ENCODE measurements at places on chromosomes 1 and 21.

DNA sequence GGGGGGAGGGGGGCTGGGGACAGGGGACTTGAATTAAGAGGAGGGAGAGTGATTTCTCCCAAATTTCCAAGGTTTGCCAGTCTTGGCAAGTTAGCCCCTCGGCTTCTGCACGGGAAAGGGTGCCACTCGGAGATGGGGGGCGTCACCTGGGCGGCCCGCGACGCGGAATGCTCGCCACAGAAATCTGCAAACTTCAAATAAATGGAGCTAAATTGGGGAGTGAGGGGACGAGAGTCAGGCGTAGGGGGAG lies 885 bp upstream of the SSBP3 start:
- no peak for DNase-seq

GRCh38 chr21:37546299-37546908 lies 179.8 kb downstream of the DYRK1A start:
- no peak for DNase-seq

DNA sequence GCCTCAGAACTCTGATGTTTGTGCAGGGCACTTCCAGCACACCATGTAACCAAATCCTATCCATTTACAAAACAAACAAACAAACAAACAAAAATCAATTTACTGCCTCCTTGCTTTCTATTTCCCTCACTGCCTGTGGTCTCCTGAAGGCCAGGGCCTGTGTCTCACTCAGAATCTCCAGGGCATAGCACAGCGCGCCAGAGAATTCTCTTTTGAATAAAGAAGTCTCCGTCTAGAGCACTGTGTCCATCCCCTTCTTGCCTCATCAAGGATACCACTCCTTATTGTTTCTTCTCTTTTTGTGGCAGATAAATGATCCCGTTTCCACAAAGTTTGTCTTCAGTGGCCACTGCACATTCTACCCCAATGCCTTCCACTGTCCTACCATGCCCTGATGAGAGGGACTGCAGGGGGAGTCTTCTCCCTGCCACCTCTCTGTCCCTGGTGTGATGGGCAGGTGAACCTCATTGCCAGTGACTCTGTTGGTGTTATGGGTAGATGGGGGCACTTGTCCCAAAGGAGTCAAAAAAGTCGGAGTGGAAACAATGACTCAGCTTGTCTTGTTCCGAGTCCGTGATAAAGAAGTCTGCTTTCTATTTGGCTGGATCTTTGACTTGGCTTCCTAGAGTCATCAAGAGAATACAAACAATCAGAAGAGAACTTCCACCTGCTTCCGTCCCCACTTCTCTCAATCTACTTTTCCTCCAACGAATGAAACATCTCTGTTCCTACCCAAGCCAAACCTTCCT lies 30.0 kb downstream of the XCL2 start:
- DNase-seq: no peak

DNA sequence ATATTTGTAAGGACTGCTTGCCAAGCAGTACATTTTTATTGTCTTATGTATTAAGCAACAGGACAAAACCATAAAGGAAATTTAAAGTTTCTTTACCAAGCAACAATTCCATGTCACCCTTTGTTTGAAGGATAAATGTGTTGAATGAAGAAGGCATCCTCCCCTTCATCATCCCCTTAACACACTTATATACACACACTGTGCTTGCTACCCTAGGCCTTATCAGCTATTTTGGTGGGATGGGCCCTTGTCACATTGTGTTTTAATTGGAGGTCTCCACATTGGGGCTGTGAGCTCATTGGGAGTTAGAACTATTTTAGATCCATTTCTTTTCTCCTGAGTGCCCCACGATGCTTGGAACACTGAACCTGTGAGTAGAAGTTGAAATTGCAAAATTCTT lies 1.9 kb downstream of the VANGL1 start:
- no peak for DNase-seq

DNA sequence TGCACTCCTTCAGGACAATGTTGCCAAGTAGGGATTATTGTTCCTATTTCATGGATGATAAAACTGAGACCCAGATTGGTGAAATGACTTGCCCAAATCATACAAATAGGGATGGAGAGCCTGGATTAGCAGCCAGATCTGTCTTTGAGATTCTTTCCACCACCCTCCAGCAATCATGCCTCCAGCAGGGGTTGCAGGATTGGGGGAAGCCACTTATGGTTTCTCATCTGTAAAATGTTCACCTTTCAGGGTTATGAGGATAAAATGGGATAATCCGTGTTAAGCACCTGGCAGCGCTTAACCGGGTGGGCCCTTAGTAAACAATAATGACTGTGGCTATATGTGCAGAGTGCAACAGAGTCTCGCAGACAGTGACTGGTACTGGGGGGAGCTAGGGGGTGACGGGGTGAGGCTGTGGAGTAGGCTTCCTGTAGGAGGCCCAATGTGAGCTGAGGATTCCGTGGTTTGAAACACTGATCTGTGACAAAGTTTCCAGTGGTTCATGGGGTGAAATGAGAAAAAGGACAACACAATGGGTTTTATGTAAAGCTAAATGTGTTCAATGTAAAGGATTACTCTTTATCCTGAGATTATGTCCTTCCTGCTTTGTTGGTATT lies 33.7 kb upstream of the FOXO6 start:
- no peak for DNase-seq

- no peak for DNase-seq
These were observed 77.6 kb downstream of the PLXNA2 start for GRCh38 chr1:208166340-208167138.

DNA sequence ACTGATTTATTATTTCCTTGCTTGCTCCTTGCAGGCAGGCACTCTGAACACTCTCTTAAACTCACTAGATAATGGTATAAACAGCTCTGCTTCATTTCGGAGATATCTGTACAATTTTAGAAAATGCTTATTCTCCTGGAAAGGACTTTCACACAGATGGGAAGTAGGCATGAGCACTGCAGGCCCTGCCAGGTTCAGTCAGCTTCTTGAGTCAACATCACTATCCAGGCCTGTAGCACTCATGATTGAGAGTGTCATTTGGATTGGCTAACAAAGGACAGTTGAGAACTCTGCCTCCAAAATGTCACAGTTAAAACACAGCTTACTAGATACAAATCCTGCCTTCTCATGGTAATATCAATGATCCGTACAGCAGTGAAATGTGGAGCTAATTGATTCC lies 181.9 kb downstream of the CYYR1 start:
- DNase-seq: no peak

GRCh38 chr1:151992303-151993083 lies 1.2 kb downstream of the S100A10 start:
- DNase-seq: no peak

DNA sequence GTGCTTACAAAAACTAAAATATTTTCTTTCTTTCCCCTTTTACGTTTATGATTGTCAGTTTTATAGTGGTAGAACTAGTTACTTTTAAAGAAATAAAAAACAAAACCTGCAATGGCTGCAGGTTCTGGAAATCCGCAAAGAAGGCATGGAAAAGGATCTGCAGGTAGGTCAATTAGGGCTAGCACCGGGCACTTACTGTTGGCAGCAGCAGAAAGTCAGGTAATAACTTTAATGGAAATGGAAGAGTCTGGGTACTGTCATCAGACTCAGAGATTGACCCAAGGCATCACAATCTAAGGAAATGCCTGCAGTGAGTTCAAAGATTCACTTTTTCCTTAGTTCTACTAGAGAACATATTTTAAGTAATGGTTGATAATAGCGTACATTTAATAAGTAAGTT lies 1136.3 kb upstream of the B3GALT2 start:
- no peak for DNase-seq

- no peak for DNase-seq
These were observed 11.8 kb downstream of the C1orf115 start for GRCh38 chr1:220701974-220702373.

GRCh38 chr1:27581823-27582243 lies 22.1 kb downstream of the AHDC1 start:
- DNase-seq: no peak

DNA sequence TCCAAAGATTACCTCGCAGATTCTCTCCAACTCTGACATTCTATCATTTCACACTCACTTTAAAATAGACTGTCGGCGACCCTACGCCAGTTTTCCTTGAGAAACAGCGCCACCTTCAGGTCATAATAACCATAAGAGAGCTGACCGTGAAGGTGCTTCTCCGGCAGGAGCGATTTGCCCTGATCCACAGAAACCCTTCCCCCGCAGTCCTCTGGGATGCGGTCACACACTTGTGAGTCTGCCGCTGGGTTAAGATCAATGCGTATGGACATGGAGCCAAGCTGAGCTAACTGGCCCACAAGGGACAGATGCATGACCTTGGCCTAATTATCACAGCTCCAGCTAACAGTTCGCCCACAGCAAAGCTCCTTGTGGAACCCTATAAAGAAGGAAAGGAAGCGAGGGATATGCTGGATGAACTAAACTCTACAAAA lies 32.8 kb upstream of the IFNAR2 start:
- DNase-seq: peak; percentile 33

- DNase-seq: no peak
These were observed 144.8 kb upstream of the GALNT2 start for GRCh38 chr1:229922249-229922648.

- no peak for DNase-seq
These were observed 6.7 kb downstream of the PM20D1 start for GRCh38 chr1:205843036-205843859.

DNA sequence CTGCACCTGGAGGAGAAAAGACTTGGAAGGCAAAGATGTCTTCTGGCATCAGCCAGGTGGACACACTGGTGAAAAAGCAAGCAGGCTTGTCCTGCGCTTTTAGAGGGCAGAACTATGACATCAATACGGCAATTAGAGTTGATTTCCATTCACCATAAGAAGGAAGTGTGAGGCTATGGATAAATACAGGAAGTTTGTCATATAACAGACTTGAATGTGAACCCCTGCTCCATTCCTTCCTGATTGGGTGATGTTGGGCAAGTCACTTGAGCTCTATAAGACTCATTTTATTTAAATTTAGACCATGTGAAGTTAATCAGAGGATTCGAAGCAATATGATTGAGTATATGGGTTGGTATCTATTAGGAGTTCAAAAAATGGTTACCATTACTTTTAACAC lies 137.8 kb downstream of the PLPP3 start:
- no peak for DNase-seq

- DNase-seq: no peak
These were observed 93.6 kb upstream of the BCAR3 start for GRCh38 chr1:93775224-93775623.

DNA sequence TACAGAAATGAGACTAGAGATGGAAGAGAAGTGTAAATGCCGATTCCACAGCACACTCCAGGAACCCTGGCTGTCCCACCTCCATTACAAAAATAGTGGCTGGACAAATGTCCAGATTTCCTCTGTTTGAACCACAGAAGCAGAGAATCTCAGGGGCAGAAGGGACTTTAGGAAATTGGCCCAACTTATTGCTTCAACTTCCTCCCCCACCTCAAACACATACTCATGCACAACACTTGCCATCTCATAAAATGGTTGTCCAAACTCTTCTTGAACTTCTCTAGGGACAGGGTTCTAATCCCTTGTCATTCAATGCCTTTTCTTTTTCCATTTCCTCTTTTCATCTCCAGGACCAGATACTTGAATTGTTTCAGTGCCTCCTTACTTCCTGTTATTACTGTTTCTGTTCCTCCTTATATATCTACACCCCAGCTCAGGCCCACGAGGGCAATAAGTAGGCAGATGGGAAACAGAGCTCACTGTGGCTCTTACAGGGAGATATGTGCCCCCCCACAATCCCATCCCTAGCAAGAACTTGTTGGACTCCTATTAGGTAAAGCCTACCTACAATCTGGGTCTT lies 8.5 kb upstream of the B4GALT3 start:
- DNase-seq: no peak

DNA sequence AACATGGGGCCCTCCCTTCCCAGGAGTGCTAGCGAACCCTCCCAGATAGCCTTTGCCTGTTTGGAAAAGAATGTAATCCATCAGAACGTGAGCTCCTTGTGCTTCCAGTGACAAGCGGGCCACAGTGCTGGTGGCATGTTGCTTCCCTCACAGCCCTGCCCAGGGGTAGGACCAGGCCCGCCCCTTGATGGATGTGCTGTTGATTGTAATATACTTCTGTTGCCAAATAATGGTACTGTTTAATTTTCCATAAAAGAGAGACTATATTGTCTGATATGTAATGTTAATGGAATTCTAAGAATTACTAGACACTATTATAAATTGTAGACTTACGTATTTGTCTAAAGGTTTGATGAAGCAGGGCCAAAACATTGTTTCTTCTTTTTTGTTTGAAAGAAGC lies 16.4 kb downstream of the ATP5PO start:
- DNase-seq: no peak

GRCh38 chr1:225928186-225929175 lies 4.4 kb upstream of the PYCR2 start:
- DNase-seq: no peak

DNA sequence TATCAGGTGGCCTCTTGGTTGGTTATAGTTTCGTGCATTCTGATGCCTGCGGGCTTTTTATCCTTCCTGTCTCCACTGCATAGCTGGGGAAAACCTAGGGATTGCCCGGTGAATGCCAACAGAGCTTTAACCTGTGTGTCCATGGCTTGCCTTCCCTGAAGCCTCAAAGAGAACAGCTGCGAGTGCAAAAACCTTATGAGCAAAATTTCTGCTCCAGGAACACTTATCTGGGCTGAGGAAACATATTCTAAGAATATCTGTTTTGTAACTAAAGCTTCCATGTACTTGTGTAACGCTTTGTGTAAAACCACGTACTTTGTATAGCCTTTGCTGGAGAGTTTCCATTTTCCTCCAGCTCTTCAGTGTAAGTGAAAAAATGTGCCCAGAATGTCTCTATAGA lies 7.2 kb downstream of the CNST start:
- DNase-seq: no peak

DNA sequence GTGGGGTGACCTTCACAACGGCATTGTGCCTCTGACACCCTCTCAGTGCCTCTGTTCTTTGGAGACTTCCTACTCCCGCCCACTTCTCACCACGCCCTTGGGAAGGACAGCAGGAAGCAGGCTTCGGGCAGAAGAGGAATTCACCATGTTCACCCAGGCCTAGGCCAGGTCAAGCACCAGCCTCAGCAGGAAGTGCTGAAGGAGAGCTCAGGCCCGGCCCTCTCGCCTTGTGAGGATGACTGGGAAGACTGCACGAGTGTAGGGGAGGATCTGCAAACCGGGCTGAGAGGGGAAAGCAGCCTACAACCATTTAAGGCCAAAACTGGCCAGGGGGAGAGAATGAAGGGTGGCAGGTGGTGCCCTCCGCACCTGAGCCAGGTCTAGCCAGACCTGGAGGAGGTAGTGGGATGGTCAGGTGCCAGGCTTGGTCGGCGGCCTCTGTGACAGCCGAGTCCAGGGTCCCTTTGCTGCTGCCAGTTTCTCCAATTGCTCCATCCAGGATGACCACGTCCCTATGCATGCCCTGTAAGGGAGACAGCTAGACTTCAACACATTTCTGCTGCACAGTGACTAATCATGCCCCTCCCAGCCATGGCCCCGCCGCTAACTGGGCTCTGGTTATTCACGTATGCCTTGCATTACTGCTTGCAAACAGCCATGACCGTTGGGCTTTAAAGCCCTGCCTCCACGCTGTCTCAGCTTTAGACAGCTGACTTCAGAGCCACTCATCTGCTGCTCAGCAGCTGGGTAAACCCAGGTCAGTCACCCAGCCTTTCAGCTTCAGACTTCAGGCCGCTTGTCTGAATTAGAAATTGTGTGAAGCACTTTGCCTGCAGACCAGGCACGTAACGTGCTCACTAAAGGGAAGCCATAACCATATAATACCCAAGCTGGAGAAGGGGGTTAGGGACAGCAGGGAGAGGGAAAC lies 8.9 kb downstream of the MRTO4 start:
- no peak for DNase-seq

GRCh38 chr1:242534753-242535152 lies 10.3 kb upstream of the PLD5 start:
- no peak for DNase-seq

All from nucleus accumbens (tissue), 56 donors.